ENCODE measurements at places on chromosomes 13 and 19. TPM values are rescaled to one million over a fixed set of nuclear protein-coding genes. Genes with fewer than 3 reads are reported as not detected.

DNA sequence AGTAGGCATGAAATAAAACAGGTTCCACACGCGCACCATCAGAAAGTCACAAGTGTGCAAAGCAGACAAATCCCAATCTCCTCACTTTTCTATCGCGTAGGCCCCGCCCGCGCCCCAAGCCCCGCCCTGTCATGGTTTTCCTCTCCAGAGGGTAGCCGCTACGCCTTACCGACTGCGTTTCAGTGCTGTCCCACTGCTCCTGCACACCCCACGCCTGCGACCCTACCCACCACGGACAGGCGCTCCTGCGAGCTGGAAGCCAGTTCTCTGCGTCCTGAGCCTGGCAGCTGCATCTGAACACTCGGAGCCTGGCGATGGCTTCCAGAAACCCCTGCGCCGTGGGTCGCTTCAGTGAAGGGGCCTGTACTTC, 379 bp upstream of the ZNF470 start:
- H3K4me1 ChIP-seq = no peaks in the 10 kb centered on the region
- no peak for DNase-seq
- H3K27ac ChIP-seq = no peak overlapping the region
- H3K36me3 ChIP-seq = no peaks in the 10 kb centered on the region
- H3K4me3 ChIP-seq = no peak overlapping the region

GRCh38 chr13:91647361-91647990, 249.1 kb downstream of the GPC5 start:
- no peak overlapping the region for H3K27ac ChIP-seq
- peak; percentile 77 for DNase-seq
- no peaks in the 10 kb centered on the region for H3K4me1 ChIP-seq
- no peaks in the 10 kb centered on the region for H3K27me3 ChIP-seq
- H3K36me3 ChIP-seq = no peaks in the 10 kb centered on the region
- H3K4me3 ChIP-seq = no peak overlapping the region

DNA sequence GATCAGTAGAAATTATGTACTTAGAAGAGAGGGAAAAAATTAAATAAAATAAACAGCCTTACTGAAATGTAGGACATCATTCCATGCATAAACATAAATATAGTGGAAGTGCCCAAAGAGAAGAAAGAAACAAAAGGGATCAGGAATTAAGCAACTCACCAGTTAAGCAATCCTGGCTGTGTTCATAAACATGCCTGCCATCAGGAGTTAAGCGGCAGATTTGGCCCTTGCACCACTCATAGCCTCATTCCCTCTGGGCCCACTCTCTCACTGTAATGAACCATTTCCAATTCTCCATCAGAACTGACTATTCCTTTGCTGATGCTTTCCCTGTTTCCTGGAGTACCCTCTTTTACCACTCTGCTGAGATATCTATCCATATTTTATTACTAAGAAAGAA, 281.4 kb downstream of the LHFPL6 start:
- no peaks in the 10 kb centered on the region for H3K27me3 ChIP-seq
- DNase-seq = no peak
- H3K4me1 ChIP-seq = no peaks in the 10 kb centered on the region
- H3K27ac ChIP-seq = no peak overlapping the region

- no peak overlapping the region for H3K27ac ChIP-seq
- peaks cover 4% of the 10 kb centered on the region for H3K4me1 ChIP-seq
- no peak overlapping the region for H3K4me3 ChIP-seq
- no peak for DNase-seq
- H3K36me3 ChIP-seq = peaks cover 21% of the 10 kb centered on the region
These were observed 5.8 kb downstream of the QTRT1 start for GRCh38 chr19:10706990-10707389.

- H3K27ac ChIP-seq = no peak overlapping the region
- H3K27me3 ChIP-seq = no peaks in the 10 kb centered on the region
- DNase-seq = no peak
- no peaks in the 10 kb centered on the region for H3K36me3 ChIP-seq
These were observed 69.6 kb downstream of the ARHGEF7 start for GRCh38 chr13:111184458-111185401.

GRCh38 chr13:45949161-45949560, 97.6 kb upstream of the SIAH3 start:
- H3K4me1 ChIP-seq = no peaks in the 10 kb centered on the region
- no peaks in the 10 kb centered on the region for H3K36me3 ChIP-seq
- DNase-seq = no peak
- H3K27ac ChIP-seq = no peak overlapping the region
- H3K4me3 ChIP-seq = no peak overlapping the region

GRCh38 chr19:4067396-4068046, 822 bp upstream of the ZBTB7A start:
- H3K4me3 ChIP-seq = peak overlapping the region; percentile 100
- peak; percentile 75 for DNase-seq
- H3K27ac ChIP-seq = peak overlapping the region; percentile 97

GRCh38 chr19:35321291-35321690, 7.7 kb upstream of the CD22 start:
- peaks cover 28% of the 10 kb centered on the region for H3K4me1 ChIP-seq
- no peak overlapping the region for H3K27ac ChIP-seq
- H3K36me3 ChIP-seq = no peaks in the 10 kb centered on the region
- H3K4me3 ChIP-seq = no peak overlapping the region
- no peaks in the 10 kb centered on the region for H3K27me3 ChIP-seq
- no peak for DNase-seq

DNA sequence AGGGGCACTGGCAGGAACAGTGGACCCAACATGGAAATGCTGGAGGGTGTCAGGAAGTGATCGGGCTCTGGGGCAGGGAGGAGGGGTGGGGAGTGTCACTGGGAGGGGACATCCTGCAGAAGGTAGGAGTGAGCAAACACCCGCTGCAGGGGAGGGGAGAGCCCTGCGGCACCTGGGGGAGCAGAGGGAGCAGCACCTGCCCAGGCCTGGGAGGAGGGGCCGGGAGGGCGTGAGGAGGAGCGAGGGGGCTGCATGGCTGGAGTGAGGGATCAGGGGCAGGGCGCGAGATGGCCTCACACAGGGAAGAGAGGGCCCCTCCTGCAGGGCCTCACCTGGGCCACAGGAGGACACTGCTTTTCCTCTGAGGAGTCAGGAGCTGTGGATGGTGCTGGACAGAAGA, 4.1 kb downstream of the KLK2 start:
- peaks cover 15% of the 10 kb centered on the region for H3K4me1 ChIP-seq
- no peak for DNase-seq
- no peak overlapping the region for H3K27ac ChIP-seq
- H3K36me3 ChIP-seq = no peaks in the 10 kb centered on the region
- H3K4me3 ChIP-seq = no peak overlapping the region

DNA sequence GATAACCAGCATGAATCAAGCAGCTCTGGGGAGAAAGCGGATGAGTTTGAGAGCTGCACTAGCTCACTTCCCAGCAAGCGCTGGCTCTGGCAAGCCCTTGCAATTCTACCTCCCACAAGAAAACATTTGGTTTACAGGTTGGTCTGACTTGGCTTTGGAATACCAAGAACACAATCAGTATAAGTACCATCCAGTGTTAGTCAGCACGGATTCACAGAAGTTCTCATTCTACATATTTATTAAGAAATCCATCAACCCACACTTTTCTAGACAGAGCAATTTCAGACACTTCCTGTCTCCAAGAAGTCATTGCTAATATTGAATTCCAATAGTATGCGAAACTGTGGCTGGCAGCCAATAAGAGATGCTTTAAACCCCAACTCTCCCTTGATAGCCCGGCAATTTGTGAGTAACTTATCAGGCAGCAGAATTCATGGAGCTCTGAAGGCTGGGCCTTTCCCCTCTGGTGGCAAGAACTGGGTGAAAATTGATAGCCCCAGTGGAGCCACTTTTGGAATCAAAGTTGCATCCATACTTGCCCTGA, 59.4 kb upstream of the WASF3 start:
- no peaks in the 10 kb centered on the region for H3K4me1 ChIP-seq
- no peak overlapping the region for H3K4me3 ChIP-seq
- no peaks in the 10 kb centered on the region for H3K36me3 ChIP-seq
- no peak overlapping the region for H3K27ac ChIP-seq
- peaks cover 9% of the 10 kb centered on the region for H3K27me3 ChIP-seq

DNA sequence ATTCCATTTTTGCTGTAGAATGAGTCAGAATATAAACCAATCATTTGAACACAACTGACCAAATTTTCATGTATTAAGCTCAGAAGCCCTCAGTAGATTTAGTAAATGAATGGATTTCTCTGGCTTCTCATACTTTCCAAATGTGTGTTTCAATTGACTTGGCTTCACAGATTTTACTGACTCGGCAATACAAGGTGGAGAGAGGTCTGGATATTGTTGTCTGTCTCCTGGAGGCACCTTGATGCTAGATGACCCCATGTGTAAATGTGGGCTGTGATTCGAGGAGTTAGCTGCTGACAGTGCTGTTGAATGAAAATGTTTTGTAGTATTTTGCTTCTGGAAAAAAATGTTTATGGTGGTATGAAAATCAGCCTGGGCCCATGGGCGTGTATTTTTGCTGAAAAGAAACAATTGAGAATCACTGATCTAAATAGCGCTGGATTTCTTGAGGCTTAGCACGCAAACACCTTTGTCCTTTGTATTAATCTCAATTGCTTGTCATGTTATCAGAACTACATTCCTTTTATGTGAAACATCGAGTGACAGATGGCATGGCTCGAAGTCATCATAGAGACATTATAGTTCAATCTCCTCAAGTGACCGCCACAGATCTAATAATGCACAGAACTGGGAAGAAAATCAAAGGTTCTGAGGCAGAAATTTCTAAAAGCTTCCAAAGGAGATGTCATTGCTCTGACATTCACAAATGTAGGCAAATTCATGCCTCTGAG, 41.2 kb upstream of the UBAC2 start:
- DNase-seq = no peak
- no peaks in the 10 kb centered on the region for H3K4me1 ChIP-seq
- H3K27ac ChIP-seq = no peak overlapping the region
- H3K27me3 ChIP-seq = no peaks in the 10 kb centered on the region
- no peak overlapping the region for H3K4me3 ChIP-seq

- no peaks in the 10 kb centered on the region for H3K36me3 ChIP-seq
- no peaks in the 10 kb centered on the region for H3K27me3 ChIP-seq
- H3K4me1 ChIP-seq = no peaks in the 10 kb centered on the region
These were observed 11.5 kb upstream of the SPART start for GRCh38 chr13:36357692-36358091.

GRCh38 chr19:50368649-50369570, 3.5 kb upstream of the NAPSA start:
- H3K27me3 ChIP-seq = no peaks in the 10 kb centered on the region
- H3K4me3 ChIP-seq = peak overlapping the region; percentile 49
- peak; percentile 87 for DNase-seq
- H3K36me3 ChIP-seq = no peaks in the 10 kb centered on the region

GRCh38 chr19:6501740-6502648, at the start of gene TUBB4A:
Gene TUBB4A (minus strand): TSS chr19:6502309. CDS start chr19:6502212, 97 bp downstream.
- no peak within 1 kb of the TSS for H3K27ac ChIP-seq
- DNase-seq = peak; percentile 34
- H3K36me3 ChIP-seq = no peaks in the 10 kb centered on the region
- peak within 1 kb of the TSS; percentile 44 for H3K4me3 ChIP-seq
- H3K27me3 ChIP-seq = no peaks in the 10 kb centered on the region

GRCh38 chr13:25973576-25973975, 78.2 kb downstream of the SHISA2 start:
- H3K27ac ChIP-seq = no peak overlapping the region
- no peaks in the 10 kb centered on the region for H3K4me1 ChIP-seq
- no peak for DNase-seq
- no peak overlapping the region for H3K4me3 ChIP-seq
- H3K36me3 ChIP-seq = no peaks in the 10 kb centered on the region
- peaks cover 2% of the 10 kb centered on the region for H3K27me3 ChIP-seq

DNA sequence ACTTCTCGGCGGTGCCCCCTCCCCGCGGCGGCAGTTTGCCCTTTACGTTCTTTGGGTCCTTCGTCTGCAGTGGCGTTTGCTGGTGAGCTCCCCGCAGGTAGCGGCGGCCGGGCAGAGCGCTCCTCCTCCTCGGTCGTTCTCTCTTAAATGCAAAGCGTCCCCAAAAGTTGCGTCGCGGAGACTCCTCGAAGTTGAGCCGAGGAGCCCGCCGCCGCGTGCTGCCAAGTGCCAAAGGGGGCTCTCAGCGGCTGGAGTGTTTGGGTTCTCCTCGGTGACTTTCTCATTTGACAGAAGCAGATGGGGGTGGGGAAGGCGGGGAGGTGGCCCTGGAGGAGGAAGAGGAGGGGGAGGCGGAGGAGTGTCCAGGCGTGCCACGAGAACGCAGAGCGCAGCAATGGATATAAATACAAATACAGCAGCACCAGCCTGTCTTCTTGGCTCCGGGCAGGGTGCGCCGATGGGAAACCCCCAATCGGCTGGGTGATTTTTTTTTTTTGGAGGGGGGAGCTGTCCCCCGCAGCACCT, at the start of gene SOX21:
Gene SOX21 (minus strand): TSS at position 259 of the 525 bp plus-strand sequence. CDS start 496 bp downstream, outside the sequence.
- no peak within 1 kb of the TSS for H3K4me3 ChIP-seq
- 0 out of 3 replicates have a peak, but pooled peaks cover 2% of the 10 kb centered on the region for H3K4me1 ChIP-seq
- no peak for DNase-seq
- peaks cover 18% of the 10 kb centered on the region for H3K27me3 ChIP-seq

DNA sequence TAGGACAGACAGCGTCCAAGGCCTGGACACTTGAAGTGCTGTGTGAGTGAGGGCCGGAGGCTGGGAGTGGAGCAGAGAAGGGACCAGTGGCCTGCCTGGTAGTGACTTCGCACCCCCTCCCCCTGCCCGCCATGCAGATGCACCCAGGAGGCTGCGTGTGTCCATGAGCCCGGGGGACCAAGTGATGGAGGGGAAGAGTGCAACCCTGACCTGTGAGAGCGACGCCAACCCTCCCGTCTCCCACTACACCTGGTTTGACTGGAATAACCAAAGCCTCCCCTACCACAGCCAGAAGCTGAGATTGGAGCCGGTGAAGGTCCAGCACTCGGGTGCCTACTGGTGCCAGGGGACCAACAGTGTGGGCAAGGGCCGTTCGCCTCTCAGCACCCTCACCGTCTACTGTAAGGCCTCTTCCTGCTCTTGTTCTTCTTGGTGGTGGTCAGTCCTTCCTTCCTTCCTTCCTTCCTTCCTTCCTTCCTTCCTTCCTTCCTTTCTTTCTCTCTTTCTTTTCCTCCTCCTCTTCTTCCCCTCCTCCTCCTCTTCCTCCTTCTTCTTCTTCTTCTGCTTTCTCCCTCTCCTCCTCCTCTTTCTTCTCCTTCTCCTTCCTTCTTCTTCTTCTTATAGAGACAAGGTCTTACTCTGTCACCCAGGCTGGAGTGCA, 6.0 kb upstream of the FFAR1 start:
- no peak for DNase-seq
- no peak overlapping the region for H3K27ac ChIP-seq
- 0 out of 3 replicates have a peak, but pooled peaks cover 2% of the 10 kb centered on the region for H3K4me1 ChIP-seq
- no peaks in the 10 kb centered on the region for H3K36me3 ChIP-seq

LGALS4 gene
- 1.1 TPM for total RNA-seq

SPC24 gene
- 106 TPM for total RNA-seq

SHANK1 gene
- 1.8 TPM for total RNA-seq

ZNF737 gene
- total RNA-seq = 0.09 TPM

ZNF560 gene
- not detected for total RNA-seq

ZSCAN4 gene
- total RNA-seq = not detected

ACP7 gene
- total RNA-seq = not detected
